Fibroblast of skin of scalp (primary cell): ENCODE measurements at places on chromosomes 6 and 20.

DNA sequence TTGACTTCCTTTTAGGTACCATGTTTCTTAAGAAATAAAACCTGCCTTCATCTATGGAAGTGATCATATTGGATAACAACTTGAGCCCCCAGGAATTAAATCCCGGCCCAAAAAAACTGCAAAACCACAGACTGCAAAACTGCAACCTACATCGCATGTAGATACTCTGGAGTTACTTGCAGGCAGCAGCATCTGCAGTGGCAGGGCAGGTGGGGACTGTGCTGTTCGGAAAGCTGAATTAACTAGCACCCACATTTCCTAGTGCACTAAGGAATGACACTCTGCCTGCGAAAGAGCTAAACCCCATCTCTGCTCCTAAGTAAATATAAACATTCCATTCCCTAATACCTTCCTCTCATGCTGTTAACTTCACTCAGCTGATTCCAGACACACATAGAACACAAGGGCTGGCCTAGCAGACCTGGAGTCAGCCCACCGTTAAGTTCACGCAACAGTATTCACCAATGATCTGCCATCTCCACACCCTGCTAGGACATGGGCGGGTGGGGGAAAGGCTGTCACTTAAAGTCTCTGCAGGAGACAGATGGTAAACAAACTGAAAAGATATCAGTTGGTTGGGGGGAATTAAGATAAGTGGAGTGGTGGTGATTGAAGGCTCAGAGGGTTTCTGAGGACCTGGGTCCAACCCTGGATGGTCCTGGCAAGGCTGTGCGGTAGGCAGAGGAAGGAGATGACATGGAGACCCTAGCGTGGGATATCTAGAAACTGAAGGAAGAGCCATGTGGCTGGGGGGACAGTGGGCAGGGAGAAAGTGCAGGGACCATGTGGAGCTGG is 128.4 kb downstream of the SYCP2 start:
- no peak for DNase-seq

DNA sequence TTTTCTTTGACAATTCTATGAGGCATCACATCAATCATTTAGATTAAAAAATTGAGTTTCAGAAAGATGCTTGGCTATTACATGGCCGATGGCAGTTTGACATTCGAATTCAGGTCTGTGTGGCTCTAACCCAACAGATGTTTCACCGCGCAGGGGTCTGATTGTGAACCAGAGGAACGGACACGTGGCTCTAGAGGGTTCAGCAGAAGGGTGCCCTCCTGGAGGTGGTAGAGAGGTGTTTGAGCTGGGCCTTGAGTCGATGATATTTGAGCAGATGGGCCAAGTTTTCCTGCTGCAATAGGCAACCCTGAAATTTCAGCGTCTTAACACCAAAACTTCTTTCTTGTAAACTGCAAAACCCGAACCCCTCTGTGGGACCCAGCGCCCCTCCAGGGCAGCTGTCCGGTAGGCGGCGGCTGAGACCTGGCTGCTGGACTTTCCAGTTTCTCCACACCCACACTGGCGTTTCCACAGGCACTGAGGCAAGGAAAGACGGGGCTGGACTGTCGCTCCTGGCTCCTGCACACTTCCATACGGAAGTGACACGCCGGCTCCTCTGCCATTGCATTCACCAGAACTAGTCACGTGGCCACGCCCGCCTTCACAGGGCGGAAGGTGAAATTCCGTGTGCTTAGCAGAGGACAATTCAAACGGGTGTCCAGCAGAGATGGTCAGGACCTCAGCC is 11.3 kb upstream of the AFDN start:
- no peak for DNase-seq

GRCh38 chr20:48203252-48203651 is 418.0 kb upstream of the SULF2 start:
- no peak for DNase-seq

GRCh38 chr6:4316867-4317400 is 181.6 kb upstream of the ECI2 start:
- DNase-seq, result peak; percentile 80

GRCh38 chr6:22236626-22237414 is 60.0 kb downstream of the PRL start:
- DNase-seq, result peak; percentile 99

- no peak for DNase-seq
Observed at GRCh38 chr20:47578543-47578942, 76.9 kb downstream of the NCOA3 start.

DNA sequence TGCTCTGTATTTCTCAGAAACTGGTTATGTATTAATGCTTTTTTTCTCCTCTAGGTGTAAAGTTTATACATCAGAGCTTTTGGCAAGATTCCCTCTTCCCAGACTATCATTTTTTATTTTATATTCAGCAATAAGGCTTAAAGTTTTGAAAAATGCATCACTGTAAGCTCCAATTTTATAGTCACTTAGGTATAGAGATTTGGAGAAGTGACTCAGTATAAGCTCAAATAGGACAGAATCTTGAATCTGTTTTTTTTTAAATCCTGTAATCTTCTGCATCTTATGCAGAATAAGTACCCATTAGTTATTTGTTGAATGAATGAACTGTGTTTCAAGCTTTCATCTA is 1.0 kb downstream of the NCOA7 start:
- no peak for DNase-seq

DNA sequence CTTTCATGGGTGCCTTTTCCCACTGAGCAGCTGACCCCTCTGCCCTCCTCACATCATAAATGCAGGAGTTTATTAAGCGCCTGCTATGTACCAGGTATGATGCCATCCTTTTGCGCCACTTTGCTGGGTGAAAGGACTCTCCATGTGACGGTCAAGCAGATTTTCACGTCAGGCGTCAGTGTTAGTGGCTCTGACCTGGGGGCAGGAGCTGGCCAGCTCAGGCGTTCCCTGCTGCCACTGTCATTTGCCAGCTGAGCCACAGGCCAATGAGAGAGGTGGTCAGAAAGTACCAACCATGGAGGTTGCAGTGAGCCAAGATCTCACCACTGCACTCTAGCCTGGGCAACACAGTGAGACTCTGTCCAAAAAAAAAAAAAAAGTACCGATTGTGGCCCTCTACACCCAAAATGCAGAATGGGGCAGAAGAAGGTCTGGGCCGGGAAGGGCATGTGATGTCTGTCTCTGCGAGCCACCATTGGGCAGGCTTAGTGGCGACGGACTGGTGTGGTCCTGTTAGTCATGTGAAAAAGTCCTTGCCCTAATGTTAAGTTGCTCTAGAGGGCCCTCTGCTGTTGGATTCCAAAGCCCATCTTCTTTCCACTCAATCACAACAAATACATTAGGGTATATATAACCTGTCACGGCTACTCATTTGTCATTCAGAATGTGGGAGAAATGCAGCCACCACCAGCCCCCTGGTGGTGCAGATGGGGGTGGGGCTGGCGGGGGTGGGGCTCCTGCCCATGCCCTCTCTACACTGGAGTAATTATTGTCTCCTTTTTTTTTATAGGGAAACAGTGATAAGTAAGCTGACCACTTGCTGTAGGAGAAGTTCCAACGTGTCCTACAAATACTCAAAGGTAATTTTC is 18.4 kb upstream of the SLC22A1 start:
- DNase-seq, result peak; percentile 45

DNA sequence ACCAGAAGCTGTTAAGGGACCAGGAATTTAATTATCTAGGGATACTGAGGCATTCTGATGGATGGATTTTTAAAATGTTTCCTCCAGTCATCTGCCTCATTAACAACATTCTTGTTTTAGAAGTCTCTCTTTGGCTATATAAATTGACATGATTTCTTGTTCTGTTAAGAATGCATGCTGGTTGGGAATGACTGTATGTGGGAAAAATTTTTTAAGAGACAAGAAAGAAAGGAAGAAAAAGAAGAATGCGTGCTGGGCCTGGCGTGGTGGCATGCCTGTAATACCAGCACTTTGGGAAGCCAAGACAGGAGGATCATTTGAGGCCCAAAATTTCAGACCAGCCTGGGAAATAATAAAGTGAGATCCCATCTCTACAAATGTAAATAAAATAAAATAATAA is 203.6 kb downstream of the GJA1 start:
- DNase-seq, result peak; percentile 87

- DNase-seq, result peak; percentile 91
Observed at GRCh38 chr6:157379656-157380457, 1.1 kb upstream of the ZDHHC14 start.
